ENCODE measurements at places on chromosomes 1 and 21.

DNA sequence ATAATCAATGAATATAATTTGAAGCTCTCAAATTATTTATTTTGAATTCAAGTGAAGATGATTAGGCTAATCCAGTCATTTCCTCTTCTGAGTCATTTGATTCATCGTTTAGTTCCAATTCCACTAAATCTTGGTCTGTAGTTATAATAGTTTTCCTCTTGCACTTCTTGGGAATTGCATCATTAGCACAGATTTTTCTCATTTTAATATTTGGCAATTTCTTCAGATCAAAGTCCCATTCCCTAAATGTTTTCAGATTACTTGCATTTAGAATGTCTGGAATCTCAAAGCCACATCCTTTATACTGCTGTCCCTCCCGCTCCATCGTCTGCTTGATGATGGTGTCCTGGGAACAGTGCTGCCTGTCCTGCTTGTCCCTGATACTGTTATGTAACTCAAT lies 43.5 kb downstream of the MAST2 start:
- no peak for DNase-seq

- DNase-seq: no peak
Measured at GRCh38 chr21:25583370-25584130, 23.7 kb downstream of the MRPL39 start.

GRCh38 chr1:93155335-93155734 lies 24.9 kb downstream of the TMED5 start:
- DNase-seq: no peak

GRCh38 chr1:39861003-39861402 lies 22.3 kb downstream of the TRIT1 start:
- DNase-seq: no peak

DNA sequence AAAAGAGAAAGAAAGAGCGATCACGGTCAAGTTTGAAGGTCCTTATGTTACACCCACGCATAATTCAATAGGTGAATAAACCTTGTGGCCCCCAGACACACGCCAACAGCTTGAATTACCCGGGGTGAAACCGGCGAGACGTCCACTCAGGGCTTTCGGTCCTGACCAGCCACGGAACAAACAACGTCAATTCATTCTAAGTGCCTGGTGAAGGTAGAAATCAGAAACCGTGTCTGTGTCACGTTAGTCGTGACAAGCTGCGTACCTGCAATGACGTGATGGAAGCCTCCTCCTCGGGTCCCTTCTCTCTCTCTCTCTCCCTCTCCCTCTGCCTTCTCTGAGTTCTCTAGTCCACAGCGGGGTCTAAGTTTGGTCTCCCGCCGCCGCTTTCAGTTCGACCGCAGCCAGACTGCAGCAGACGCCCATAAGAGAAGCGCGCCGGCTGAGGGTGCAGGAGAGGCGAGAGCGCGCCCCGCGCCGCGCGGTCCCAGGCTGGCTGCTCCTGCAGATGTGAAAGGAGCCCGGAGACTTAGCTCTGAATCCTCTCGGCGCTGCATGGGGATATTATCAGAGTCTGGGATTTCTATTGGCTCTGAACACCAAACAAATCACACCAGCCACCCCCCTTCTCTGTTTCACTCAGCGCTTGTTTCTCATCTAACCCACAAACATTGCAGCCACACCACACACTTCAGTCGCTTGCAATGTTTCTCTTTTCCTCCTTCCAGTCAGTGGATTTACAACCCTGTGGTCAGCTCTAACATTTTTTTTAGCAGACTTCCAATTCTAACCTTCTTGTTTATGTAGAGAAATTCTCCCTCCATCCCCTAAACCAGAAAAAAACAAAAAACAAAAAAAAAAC lies at the start of gene GREM2:
Gene GREM2, minus strand, starts transcription at position 537 of the 862 bp plus-strand sequence. CDS start 118,680 bp downstream, outside the sequence.
- no peak for DNase-seq

- no peak for DNase-seq
Measured at GRCh38 chr1:6068073-6068472, 22.4 kb downstream of the KCNAB2 start.

- no peak for DNase-seq
Measured at GRCh38 chr1:21605964-21606705, 63.0 kb downstream of the RAP1GAP start.

- DNase-seq: no peak
Measured at GRCh38 chr1:37633040-37633937, 1.4 kb downstream of the RSPO1 start.

- no peak for DNase-seq
Measured at GRCh38 chr1:194473766-194474165, 1287.4 kb upstream of the B3GALT2 start.

DNA sequence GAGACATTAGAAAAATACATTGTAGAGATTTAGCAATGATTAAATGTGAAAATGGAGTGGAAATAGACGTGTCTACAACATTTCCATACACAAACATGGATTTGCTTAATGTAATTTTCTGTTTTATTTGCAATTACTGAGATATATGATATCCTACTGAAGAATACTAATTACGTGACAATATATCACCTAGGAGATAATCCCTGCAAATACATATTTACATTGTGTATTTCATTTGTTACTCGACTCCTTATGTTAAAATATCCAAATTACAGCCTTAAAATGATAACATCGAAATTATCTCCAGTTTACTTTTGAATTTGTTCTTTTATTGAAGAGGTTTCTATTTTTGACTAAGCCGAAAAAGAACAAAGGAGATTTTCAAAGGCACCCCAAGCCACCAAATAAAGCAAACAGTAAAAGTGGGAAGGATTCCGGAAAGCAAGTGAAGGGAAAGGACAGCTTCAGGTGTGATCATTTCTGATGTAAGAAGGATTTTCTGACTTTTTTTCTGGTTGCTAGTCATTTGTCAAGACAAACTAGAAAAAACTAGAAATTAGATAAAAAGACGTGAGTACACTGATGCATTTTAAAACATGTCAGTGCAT lies 7.9 kb downstream of the LHX4 start:
- no peak for DNase-seq

GRCh38 chr1:53893999-53894636 lies at the start of gene DIO1:
Gene DIO1 (plus strand): TSS chr1:53894187. CDS start chr1:53894211, 24 bp downstream.
- no peak for DNase-seq

DNA sequence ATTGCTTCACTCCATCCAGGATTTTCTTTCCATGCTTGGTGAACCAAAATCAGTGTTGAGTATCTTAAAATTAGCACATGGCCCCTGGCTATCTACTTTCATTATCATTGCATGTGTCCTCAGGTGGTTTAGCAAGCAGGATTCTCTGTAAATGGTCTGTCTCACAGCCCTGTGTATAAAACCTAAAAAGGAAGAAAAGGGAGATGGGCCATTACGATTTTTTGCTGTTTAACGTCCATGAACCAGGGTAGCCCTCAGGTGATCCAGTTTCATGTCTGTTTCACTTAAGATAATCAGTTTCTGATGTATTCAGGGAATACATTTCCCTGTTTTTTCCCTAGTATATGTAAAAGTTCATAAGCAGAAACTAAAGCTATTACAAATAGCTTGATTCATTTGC lies 238.2 kb downstream of the NFIA start:
- no peak for DNase-seq

DNA sequence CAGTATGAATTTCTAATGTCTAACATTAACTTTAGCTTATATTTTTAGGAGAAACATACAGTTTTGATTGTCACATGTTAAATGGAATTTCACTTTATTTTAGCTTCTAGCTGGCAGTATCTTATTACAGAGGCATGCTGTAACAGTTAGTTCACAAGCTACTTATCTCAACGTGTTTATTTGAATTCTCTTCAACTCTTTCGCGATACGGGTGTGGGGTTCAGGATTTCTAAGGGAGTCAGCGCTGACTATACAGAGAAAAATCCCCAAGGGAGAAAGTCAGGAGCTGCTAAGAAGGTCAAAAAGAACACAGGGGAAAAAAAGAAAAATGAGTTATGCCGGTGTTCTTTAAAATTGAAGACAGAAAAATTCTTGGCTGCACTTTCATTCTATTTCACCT lies 296.2 kb downstream of the VAV3 start:
- no peak for DNase-seq

GRCh38 chr1:223492044-223492443 lies 98.8 kb downstream of the CCDC185 start:
- DNase-seq: no peak

DNA sequence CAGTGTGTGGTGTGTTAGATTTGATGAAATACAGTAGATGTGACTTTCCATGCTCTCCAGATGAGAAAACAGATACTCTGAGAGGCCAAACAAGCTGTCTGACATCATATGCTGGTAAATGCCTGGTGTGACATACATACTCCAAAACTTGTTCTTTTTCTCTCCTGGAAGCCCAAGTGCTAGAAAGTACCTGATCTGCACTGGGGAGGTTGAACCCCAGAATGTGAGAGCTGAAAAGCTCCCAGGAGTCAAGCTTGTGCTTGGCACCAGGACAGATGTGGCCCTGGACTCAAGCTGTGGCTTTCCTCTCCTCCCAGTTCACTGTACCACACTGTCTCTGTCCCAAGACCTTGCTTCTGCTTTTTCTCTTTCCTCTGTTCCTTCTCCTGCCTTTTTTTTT lies 389.0 kb upstream of the USP24 start:
- DNase-seq: no peak

GRCh38 chr1:64031236-64031635 lies 172.2 kb upstream of the UBE2U start:
- DNase-seq: no peak

DNA sequence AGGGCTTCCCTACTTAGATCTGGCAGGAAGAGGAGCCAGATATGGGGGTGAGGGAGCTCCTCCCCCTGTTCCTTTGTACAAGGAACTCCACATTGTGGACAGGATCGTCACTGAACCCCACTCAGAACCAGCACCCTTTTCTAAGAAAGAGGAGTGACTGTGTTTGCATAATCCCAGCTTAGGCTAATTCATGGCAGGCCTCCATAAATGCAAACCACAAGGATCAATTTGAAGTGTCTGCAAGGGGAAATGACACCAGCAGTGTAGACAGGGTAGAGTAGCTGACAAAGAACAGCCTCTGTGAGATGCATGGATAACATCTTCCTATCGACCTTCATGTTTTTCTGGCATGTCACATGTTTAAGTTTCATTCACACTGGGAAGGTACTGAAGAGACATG lies 11.7 kb downstream of the MX1 start:
- DNase-seq: no peak

DNA sequence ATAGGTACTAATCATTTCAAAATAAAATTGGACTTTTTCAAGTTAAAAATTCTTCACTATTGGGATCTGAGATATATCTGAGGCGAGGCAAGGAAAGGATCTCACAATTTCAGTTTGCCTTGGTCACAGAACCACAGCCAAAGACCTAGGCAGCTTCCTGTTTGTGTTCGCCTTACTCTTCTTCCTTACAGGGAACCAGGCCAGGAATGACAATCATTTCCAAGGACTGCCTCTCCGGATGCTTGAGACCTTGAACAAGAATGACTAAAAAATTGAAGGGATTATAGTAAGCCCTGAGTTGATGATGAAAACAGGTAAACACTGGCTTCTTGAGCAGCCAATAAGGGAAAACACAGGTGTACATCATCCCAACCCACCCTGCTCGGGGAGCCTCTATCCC lies 35.2 kb upstream of the SERBP1 start:
- no peak for DNase-seq

Data from CMK (cell line).